ENCODE measurements at places on chromosomes 4 and X.

DNA sequence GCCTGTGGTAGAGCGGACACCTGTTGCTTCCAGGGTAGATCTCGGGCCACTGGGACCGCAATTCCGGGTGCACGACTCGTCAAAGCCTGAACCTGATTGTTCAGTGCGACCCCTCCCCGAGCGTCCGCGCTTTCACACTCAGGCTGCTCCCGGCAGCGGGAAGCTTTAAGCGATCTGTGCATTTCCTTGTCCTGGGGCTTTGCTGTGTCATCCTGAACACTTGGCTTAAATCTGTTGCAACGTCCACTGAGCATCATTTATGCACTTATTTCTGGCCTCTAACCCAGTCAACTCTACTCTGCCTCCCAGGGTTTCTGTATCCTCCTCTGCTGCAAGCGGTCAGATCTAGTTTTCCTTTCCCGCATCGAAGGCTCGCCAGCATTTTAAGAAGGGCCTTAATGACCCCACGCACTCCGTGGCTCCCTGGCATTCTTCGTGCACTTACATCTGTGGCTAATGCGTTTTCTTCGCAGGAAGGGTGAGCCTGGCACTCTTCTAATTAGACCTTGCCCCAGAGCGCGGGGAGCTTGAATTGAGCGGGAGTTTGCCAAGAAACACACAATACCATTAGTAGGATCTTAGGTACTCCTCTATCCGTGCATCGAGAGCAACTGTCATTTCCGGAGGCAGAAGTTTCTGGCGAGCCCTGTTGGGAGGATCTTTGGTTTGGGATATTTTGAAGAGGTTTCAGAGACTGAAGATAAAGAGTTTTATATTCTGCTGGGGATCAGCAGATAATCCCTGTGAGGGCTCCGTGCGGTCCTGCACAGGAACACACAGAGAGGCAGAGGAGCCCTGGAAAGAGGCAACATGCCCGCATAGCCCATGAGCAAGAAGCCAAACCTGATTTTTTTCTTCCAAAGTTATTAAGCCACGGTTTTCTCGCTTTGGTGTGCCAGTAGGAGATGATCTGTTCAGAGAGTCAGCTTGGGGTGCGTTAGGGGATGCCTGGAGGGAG is 654 bp upstream of the DDIT4L start:
- H3K27me3 ChIP-seq: no peaks in the 10 kb centered on the region
- no peaks in the 10 kb centered on the region for H3K4me1 ChIP-seq
- H3K27ac ChIP-seq: no peak overlapping the region
- DNase-seq: peak; percentile 36

DNA sequence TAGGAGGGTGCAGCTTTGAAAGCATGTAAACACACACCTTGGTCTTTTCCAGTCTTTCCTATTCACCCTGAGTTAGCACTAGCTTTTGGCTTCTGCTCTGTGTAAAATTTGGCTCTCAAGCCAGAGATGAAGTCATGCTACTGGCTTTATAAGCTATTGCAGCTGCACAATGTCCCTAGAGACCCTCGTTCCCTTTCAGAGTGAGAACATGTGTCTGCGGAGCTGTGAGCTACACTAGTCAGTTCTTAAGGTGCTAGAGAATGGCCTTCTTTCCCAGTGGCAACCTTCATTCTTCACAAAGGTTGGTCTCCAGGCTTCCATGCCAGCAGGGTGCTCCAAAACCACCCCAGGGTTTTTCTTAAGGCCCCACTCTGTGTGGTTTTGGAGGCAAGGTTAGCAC is 199.1 kb downstream of the SPATA18 start:
- no peak overlapping the region for H3K4me3 ChIP-seq
- H3K36me3 ChIP-seq: no peaks in the 10 kb centered on the region
- no peak overlapping the region for H3K27ac ChIP-seq
- DNase-seq: no peak

GRCh38 chr4:140877781-140878180 is 121.6 kb upstream of the TBC1D9 start:
- no peak for DNase-seq
- H3K4me1 ChIP-seq: no peaks in the 10 kb centered on the region
- H3K27me3 ChIP-seq: no peaks in the 10 kb centered on the region

- DNase-seq: no peak
- H3K4me3 ChIP-seq: no peak overlapping the region
- H3K27me3 ChIP-seq: no peaks in the 10 kb centered on the region
- no peak overlapping the region for H3K27ac ChIP-seq
- H3K36me3 ChIP-seq: peaks cover 2% of the 10 kb centered on the region
- H3K4me1 ChIP-seq: no peaks in the 10 kb centered on the region
Measured at GRCh38 chr4:915041-915474, 17.1 kb downstream of the GAK start.

- H3K4me1 ChIP-seq: peaks cover 5% of the 10 kb centered on the region
- H3K27me3 ChIP-seq: no peaks in the 10 kb centered on the region
- no peak overlapping the region for H3K4me3 ChIP-seq
- H3K27ac ChIP-seq: no peak overlapping the region
Measured at GRCh38 chr4:7254736-7255487, 62.6 kb downstream of the SORCS2 start.

- H3K4me3 ChIP-seq: no peak overlapping the region
- H3K27ac ChIP-seq: no peak overlapping the region
- no peaks in the 10 kb centered on the region for H3K4me1 ChIP-seq
Measured at GRCh38 chr4:88599298-88599697, 7.0 kb downstream of the HERC3 start.

- H3K36me3 ChIP-seq: no peaks in the 10 kb centered on the region
- no peaks in the 10 kb centered on the region for H3K27me3 ChIP-seq
- no peak for DNase-seq
- no peak overlapping the region for H3K4me3 ChIP-seq
- H3K4me1 ChIP-seq: no peaks in the 10 kb centered on the region
Measured at GRCh38 chr4:147789596-147789995, 57.7 kb downstream of the ARHGAP10 start.

DNA sequence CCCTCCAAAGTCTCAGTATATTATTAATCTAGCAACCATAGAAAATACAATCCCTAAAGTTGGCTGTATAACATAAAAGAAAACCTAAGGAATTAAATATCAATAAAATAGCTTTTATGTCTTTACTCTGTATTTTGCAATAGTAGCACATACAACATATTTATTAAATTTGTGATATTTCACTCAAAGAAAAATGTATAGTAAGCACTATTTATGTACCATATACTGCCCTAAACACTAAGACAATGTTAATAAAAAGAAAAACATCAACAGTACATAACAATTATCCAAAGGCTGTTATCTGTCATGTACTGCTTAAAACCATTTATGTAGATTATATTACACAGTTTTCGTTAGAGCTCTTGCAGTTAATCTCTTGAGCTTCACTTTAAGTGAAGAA is 834.5 kb upstream of the INTU start:
- no peak overlapping the region for H3K4me3 ChIP-seq
- DNase-seq: no peak
- H3K4me1 ChIP-seq: no peaks in the 10 kb centered on the region
- H3K36me3 ChIP-seq: no peaks in the 10 kb centered on the region
- H3K27ac ChIP-seq: no peak overlapping the region
- H3K27me3 ChIP-seq: no peaks in the 10 kb centered on the region

- no peak overlapping the region for H3K27ac ChIP-seq
- no peaks in the 10 kb centered on the region for H3K4me1 ChIP-seq
- H3K36me3 ChIP-seq: no peaks in the 10 kb centered on the region
- H3K27me3 ChIP-seq: no peaks in the 10 kb centered on the region
Measured at GRCh38 chr4:124505211-124505610, 207.3 kb downstream of the ANKRD50 start.

- DNase-seq: no peak
- no peaks in the 10 kb centered on the region for H3K36me3 ChIP-seq
- peak overlapping the region; percentile 16 for H3K4me3 ChIP-seq
- H3K27me3 ChIP-seq: no peaks in the 10 kb centered on the region
- H3K27ac ChIP-seq: no peak overlapping the region
Measured at GRCh38 chr4:702618-703048, 3.0 kb upstream of the PCGF3 start.

- H3K27me3 ChIP-seq: peaks cover 7% of the 10 kb centered on the region
- no peaks in the 10 kb centered on the region for H3K36me3 ChIP-seq
- DNase-seq: no peak
- no peak overlapping the region for H3K4me3 ChIP-seq
- H3K27ac ChIP-seq: no peak overlapping the region
- no peaks in the 10 kb centered on the region for H3K4me1 ChIP-seq
Measured at GRCh38 chr4:110364911-110365520, 110.9 kb upstream of the ENPEP start.

GRCh38 chr4:107452717-107453630 is 267.1 kb downstream of the PAPSS1 start:
- DNase-seq: no peak
- H3K4me1 ChIP-seq: no peaks in the 10 kb centered on the region
- no peaks in the 10 kb centered on the region for H3K27me3 ChIP-seq

Measured in neuronal stem cell (in vitro differentiated cells).